Inflammatory macrophage treated with lipopolysaccharide for 1 hour (primary cell): ENCODE measurements at places on chromosomes 2 and 18.

- no peak for DNase-seq
Measured at GRCh38 chr18:5476961-5477800, 66.6 kb downstream of the EPB41L3 start.

- DNase-seq = peak; percentile 15
Measured at GRCh38 chr2:151437630-151438029, 27.9 kb downstream of the RIF1 start.

DNA sequence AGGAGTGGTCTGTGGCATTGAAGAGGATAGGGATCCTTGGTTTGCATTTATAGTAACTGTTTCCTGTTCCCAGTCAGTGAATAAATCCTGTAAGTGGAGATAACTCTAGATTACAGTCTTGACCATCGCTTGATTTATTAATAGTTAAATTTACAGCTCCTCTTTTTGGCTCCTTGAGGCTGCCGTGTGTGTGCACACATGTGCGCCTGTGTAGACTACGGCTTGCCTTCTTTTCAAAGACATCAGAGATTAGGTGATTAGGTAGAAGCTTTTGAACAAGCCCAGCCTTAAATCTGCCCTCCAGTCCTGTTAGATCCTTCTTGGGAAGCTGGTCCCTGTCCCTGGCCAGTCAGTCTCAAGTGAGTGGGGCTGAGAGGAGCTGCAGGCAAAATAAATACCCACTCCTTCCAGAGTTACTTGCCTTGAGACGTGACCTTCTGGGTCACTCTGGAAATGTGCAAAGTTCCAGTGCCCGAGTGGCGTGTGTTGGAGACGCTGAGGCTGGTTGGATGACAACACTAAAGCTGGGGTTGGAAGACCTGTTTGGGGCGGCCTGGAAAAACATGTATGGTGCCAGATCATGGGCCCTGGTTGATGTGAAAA lies 32.0 kb downstream of the TCF7L1 start:
- DNase-seq = no peak

DNA sequence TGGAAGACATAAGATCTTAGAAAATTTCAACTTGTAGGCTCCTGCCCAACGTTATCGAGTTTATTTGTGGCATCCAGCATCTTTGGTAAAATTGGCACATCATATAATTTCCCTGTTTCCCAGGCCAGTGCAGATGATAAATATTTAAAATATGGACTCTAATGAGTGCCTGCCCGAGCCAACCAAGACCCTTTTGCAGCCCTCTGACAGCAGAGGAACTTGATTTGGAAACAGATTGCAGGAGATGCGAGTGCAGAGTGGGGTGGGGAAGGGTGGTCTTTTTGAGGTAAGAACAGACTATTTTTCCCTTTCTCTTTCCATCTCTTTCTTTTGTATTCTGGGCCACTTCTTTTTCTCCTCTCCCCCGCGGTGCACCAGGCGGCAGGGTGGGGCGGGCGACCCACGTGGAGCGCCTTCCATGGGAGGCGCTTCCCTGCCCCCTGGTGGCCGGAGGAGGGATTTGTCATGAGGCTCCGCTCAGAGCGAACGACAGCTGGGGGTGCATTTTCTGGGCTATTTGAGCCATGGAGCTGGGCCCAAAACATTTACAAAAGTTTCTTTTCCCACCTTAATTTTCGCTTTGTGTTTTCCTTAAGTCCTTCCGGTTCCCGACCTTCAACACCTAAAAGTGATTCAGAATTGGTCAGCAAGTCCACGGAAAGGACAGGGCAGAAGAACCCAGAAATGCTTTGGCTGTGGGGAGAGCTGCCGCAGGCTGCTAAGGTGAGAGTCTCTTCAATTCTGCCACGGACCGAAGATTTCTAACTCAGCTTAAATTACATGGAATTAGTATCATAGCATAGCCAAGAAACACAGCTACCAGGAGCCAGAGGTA lies 32.7 kb downstream of the LPIN1 start:
- DNase-seq = peak; percentile 52

- DNase-seq = no peak
Measured at GRCh38 chr2:58081000-58081399, 34.4 kb downstream of the VRK2 start.

DNA sequence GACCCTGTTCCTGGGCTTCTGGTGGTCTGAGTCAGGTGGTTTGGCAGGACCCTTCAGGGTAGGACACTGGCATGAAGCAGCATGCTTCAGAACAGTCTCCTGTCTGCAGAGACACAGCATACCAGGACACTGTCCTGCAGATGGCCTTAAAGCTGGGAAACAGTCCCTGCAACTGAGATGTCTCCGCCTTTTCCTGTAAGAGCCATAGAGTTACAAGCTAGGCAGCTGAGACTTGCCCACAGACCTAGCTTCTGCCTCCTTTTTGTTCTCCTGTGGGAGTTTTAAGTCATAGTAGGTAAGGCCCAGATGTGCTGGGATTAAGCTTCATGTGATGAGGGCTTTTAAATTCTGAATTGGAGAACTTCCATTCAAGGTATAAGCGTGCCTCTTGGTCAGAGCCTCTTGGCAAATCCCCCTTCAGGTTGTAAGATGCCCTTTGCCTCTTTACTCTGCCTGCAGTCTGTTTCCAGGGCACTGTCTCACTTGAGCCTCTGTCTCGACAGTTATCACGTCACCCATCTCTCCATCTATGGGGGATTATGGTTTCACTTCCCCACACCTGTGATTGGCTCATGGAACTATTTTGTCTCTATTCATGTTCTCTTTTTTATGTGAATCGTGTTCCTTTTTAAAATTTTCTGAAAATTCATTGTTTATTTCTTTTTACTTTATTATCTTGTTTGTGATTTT lies 51.8 kb downstream of the COA5 start:
- no peak for DNase-seq

- no peak for DNase-seq
Measured at GRCh38 chr2:121375621-121376159, 90.7 kb upstream of the TFCP2L1 start.

DNA sequence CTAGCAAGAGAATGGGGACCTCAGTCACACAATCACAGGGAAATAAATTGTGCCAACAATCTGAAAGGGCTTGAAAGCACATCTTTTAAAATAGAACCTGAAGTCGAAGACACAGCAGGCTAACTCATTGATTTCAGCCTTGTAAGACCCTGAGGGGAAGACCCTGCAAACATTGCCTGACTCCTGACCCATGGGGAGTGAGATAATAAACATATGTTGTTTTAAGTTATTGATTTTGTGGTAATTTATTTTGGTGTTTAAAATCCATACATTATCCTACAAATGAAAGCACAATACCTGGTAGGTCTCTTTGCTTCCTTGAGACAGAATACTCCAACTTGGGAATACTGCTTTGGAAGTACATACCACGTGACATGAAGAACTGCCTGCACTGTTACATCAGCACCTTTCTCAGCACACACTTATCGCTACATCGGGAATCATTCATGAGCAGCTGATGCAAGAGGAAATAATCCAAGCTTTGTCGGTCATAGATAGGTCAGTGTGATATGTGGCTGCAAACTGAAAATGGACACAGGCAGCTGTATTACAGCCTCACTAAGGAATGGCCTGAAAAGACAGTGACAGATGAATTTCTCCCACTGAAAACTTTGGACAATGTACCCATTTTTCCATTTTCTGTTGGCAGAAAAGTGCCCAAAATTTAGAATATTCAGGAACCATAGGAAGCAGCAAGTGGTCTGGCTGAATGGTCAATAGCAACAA lies 494.5 kb upstream of the MAP2 start:
- no peak for DNase-seq

GRCh38 chr2:54161660-54162424 lies 46.4 kb downstream of the ACYP2 start:
- DNase-seq = no peak

- peak; percentile 68 for DNase-seq
Measured at GRCh38 chr2:148534416-148535204, 109.9 kb upstream of the EPC2 start.

DNA sequence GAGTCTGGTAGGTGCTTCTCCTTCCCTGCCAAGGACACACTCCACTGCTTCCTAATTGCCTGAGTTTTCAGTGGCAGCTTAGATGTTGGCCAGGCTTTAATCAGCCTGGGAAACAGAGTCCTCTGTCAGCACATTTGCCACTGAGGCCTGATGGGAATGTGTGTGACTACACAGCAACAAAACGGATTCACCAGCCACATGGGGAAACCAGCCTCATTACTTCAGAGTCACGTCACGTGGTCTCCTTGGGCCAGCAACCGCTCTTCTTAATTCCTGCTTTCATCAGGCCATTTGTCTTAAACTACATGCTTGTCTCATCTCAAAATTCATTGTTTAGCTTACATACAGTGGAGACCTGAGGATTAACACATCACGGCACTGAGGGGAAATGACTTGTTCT lies 93.9 kb upstream of the LTBP1 start:
- DNase-seq = no peak

DNA sequence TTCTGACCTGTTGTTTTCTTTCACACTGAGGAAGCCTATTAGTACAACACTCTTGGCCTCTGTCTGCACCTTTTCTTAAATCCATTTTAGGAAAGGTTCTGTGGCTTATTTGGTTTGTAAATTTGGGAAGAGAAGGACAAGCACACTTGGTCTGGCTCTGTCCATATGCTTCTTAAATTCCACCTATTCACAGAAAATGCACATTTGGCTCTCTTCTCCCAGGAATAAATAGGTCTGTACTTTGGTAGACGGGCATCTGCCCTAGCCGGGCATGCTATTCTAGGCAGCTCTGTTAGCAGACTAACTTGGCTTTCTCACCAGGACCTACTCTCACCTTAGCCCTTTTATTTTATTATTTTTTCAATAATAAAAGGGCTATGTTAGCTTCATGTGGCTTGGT lies 1211.8 kb upstream of the SLC39A10 start:
- no peak for DNase-seq

- DNase-seq = no peak
Measured at GRCh38 chr2:121362774-121363173, 77.8 kb upstream of the TFCP2L1 start.

DNA sequence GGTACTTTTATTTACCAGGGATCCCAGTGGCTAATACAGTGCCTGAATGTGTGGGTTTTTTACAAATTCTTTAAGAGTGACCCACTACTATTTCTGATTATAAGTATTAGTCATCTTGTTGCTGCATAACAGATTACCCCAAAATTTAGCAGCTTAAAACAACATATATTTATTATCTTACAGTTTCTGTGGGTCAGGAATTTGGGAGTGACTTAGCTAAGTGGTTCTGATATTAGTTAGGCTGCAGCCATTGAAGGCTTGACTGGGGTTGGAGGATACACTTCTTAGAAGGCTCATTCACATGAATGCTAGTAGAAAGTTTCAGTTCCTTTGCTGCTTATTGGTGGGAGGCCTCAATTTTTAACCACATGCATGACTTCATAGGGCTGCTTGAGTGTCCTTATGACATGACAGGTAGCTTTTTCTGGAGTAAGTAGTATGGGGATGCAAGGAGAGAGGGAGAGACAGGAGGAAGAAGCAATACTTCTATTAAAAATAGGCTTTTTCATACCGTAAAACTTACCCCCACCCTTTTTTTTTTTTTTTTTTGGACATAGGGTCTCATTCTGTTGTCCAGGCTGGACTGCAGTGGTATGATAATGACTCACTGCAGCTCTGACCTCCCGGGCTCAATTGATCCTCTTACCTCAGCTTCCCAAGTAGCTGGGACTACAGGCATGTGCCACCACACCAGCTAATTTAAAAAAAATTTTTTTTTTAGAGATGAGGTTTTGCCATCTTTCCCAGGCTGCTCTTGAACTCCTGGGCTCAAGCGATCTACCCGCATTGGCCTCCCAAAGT lies 13.3 kb upstream of the POLE4 start:
- DNase-seq = peak; percentile 63

GRCh38 chr2:60834270-60834717 lies 47.1 kb upstream of the REL start:
- DNase-seq = peak; percentile 97
